DMS53 (cell line): ENCODE measurements at places on chromosomes 11 and 22.

GRCh38 chr22:47976219-47976618 lies 1213.8 kb downstream of the TBC1D22A start:
- no peak for DNase-seq

DNA sequence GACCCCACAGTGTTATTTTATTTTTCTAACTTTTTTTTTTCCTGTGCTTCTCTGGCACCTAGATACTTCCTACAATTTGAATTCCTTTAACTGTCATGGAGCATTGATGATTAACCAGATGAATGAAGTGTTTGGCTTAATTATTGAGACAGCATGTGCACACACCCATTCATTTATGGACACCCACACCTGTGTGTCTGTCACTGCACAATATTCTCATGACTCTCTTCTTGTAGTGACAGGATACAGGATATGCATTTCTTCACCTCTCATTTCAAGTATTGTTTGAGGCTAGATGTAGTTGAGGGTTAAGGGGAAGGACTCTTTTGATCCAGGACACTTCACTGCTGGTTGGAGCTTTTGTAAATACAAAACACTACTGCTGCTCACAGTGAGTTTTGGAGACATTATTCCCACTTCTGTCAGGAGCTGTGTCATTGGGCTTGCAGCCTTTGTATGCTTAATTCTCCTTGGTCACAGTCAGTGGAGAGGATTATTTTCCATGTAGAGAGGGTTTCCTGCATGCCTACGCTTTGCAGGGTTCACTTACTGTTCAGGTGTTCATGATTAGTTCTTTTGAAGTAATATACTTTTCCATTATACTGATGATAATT lies 33.5 kb downstream of the SPECC1L start:
- peak; percentile 65 for DNase-seq

GRCh38 chr22:26267856-26268255 lies 98.6 kb downstream of the SEZ6L start:
- DNase-seq, result no peak

DNA sequence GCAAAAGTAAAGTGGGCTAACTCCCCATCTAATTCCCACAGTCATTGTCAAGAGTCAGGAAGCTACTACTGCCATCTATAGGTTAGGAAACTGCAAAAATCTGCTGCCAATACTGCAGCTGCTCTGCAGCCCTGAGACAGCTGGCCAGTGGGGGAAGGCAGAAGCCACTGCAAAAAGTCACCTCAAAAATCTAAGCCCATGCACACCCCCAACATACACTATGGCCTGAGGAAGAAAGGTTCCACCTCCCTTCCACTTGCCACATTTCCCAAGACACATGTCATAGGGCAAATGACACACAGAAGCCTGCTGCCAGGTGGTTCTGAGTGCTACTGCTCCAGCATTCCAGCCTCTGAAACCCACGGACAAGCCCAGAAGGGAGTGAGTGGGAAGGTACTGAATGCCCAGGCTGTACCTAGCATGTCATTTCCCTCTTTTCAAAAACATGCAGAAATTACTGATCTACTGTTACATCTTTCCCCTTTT lies 36.9 kb downstream of the DGCR2 start:
- DNase-seq, result peak; percentile 36

DNA sequence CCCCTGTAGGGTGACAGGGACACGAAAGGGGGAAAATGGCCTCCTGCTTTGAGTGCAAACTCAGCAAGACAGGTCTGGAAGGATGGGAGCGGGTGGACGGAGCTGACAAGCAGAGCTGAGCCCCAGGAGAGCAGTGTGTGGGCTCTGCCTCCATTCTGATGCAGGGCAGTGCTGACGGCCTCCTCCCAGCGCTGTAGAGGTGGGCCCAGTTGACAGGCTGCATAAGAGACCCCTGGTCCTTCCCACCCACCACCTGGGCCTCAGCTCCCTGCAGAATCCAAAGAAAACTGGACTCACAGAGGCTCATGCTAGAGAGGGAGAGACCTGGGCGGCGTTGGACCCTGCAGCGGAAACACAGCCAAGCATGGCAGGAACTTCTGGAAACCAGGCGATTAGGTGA lies 1113.4 kb downstream of the BRD1 start:
- no peak for DNase-seq

DNA sequence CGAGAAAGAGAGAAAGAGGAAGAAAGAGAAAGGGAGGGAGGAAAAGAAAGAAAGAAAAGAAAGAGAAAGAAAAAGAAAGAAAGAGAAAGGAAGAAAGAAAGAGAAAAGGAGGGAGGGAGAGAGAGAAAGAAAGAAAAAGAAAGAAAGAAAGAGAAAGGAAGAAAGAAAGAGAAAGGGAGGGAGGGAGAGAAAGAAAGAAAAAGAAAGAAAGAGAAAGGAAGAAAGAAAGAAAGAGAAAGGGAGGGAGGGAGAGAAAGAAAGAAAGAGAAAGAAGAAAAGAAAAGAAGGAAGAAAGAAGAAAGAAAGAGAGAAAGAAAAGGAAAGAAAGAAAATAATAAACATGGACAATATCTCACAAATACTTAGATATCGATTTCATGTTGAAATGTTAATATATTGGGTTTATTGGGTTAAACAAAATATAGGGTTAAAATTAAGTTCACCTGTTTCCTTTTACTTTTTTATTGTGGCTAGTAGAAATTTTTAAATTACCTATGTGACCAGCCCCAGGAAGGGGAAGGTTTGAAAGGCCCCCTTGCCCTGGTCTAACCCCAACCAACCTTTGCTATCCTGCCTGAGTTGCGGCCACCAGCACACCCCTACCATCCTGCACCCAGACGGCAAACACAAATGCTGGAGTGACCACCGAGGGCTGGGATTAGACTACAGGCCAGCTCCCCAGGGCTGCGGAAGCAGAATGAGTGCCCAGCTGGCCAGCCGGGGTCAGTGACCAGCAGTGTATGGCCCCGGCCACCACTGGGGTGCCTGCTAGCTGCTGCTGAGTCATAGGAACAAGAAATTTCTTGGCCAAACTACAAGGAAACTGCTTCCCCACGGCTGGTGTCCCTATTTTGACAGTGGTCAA lies 81.0 kb upstream of the FGF3 start:
- no peak for DNase-seq

- no peak for DNase-seq
Measured at GRCh38 chr11:100889758-100890157, 202.7 kb downstream of the ARHGAP42 start.
